ENCODE measurements at places on chromosomes 1 and 21. TPM values are rescaled to one million over a fixed set of nuclear protein-coding genes. Genes with fewer than 3 reads are reported as not detected.

GRCh38 chr1:25020173-25020845 lies 90.2 kb upstream of the RUNX3 start:
- DNase-seq: no peak

- DNase-seq: no peak
Measured at GRCh38 chr1:204997591-204998355, 45.2 kb upstream of the CNTN2 start.

GRCh38 chr1:22229379-22229778 lies 86.5 kb upstream of the WNT4 start:
- DNase-seq: peak; percentile 79

- DNase-seq: no peak
Measured at GRCh38 chr1:245205396-245205795, 50.6 kb downstream of the KIF26B start.

GRCh38 chr21:26591543-26591942 lies 18.5 kb upstream of the CYYR1 start:
- no peak for DNase-seq

DNA sequence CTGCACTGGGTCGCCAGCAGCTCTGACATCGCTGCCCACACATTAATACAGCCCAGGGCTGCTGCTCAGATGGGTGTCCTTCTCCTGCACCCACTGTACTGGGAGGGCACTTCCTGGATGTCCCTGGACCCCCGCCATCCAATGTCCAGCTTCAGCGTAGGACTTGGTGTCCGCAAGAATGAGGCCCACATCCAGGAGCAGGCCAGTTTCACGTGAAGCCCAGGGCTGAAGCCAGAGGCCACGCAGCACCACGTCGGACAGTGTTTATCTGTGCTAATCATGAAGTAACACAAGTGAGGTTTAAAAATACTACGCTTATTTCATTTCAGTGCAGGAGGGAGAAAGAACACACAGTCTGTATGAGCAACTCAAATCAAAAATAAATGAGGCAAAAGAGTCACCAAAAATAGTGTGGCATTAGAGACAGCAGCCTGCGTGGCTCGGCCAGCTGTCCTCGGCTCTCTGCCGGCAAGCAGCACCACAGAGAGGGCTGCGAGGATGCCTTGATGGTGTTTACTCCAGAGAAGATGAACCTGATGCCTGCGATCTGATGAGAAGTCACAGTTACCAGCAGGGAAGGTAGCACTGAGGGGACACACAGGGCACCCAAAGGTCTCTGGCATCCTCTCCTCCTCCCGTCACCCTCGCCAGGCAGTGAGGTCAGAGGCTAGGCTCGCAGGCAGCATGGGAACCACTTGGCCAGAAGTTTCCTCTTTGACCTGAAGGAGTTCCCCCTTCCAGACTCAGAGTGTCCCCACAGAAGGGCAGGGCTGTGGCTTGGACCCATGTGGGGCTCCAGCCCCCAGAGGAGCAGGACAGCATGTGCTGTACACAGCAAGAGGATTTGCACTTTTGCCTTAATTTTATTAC lies 22.1 kb upstream of the NPHP4 start:
- no peak for DNase-seq

DNA sequence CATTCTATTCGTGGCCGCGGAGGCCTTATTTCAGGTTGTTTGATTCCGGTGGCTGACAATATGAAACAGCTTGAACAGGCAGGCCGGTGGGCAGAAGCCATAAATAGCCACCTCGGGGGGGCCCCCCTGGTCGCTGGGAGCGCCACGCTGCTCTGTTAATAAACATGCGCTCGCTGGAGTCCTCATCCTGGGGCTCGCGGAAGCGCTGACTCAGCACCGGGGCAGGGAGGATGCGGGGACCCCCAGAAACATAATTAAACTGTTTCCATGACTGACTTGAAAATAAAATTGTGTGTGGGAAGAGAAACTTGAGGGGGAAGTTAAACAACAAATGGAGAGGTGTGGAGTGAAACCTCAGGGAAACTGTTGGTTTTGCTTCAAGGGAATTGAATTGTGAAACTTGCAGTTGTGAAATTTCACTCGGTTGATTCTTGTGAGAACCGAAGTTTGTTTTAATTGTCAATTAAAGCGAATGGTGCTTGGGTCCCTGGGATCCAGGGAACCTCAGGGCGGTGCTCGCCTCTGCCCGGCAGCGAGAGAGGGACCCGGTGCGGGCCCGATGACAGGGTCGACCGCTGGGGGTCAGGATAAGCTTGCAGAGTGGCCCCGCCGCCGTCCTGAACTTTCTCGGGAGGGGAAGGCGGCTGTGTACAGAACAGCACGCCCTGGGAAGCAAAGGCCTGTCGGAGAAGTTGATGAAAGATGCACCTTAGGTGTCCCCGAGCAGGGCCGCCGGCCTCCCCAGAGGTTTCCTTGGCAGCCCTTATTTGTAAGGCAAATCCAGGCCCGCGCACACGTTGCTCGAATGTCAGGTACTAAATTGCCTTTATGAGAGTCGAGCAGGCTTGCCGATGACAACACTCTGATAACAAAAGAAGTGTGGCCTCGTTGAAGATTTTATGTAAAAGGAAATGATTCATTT lies 176.9 kb upstream of the LMO4 start:
- peak; percentile 71 for DNase-seq

- peak; percentile 96 for DNase-seq
Measured at GRCh38 chr21:35324372-35325220, 275.5 kb upstream of the RUNX1 start.

- peak; percentile 77 for DNase-seq
Measured at GRCh38 chr1:233945573-233945972, 41.1 kb downstream of the SLC35F3 start.

- no peak for DNase-seq
Measured at GRCh38 chr1:40300651-40301050, 16.4 kb downstream of the COL9A2 start.

- peak; percentile 48 for DNase-seq
Measured at GRCh38 chr1:64093941-64094340, 109.5 kb upstream of the UBE2U start.

GRCh38 chr1:2100780-2101108 lies 50.5 kb downstream of the PRKCZ start:
- DNase-seq: no peak

DNA sequence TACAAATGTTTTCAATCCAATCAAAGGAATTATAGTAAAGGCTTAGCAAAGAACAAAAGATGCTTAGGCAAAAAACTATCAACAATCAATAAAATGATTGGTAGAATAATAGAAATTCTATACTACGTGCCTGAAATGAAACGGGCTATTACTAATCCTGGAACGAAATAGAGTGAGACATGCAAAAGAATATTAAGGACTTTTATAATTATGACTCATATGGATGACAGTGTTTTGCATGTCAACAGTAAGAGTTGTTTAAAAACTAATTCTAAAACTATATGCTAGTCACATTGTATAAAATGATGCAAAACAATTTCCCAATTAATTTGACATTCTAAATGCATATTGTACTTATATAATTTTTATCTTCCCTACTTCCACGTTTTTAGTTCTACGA lies 35.6 kb downstream of the LRRIQ3 start:
- no peak for DNase-seq

- peak; percentile 19 for DNase-seq
Measured at GRCh38 chr1:91647061-91647460, 146.4 kb downstream of the CDC7 start.

- DNase-seq: peak; percentile 28
Measured at GRCh38 chr1:180080439-180080838, 74.2 kb upstream of the QSOX1 start.

GRCh38 chr1:23691499-23692307 lies at the start of gene RPL11:
Gene RPL11, plus strand, starts transcription at chr1:23691806. Its CDS starts 18 bp downstream, at chr1:23691824.
- peak; percentile 94 for DNase-seq

DNA sequence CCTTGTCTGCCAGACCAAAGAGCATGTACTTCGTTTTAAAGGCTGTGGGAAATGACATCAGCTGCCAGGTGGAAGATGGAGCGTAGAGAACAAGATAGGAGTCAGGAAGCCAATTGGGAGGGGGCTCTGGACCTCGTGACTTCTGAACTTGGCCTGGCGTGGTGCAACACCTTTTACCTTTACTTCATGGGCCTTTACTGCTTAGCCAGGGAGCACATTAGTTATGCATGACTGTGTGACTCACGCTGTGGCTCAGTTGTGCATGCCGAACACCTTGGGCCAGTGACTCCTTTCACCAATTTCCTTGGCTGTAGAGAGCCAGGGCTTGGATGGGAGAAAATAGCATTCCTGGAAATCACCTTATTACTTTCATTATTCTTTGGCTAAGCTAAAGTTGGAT lies 7.2 kb downstream of the XCL1 start:
- DNase-seq: peak; percentile 65

GRCh38 chr1:99645203-99645602 lies 710 bp upstream of the PALMD start:
- peak; percentile 94 for DNase-seq

DNA sequence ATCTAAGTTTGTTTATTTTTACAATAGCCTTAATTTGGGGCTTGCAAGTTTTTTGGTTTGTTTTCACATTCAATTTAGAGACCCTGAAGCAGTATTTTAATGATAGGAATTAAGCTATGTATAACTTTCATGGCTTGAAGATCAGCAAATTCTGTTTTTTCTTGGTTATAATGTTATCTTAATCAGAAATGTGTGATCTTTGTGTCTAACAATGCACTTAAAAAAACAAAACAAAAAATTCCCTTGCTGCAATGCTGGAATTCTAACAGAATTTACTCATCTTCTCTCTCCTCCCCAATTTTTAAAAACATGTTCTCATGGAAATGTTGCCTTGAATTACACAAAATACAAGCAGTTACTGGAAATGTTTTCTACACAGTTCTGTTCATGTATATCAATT lies 113.1 kb downstream of the OLFML2B start:
- DNase-seq: peak; percentile 29

DNA sequence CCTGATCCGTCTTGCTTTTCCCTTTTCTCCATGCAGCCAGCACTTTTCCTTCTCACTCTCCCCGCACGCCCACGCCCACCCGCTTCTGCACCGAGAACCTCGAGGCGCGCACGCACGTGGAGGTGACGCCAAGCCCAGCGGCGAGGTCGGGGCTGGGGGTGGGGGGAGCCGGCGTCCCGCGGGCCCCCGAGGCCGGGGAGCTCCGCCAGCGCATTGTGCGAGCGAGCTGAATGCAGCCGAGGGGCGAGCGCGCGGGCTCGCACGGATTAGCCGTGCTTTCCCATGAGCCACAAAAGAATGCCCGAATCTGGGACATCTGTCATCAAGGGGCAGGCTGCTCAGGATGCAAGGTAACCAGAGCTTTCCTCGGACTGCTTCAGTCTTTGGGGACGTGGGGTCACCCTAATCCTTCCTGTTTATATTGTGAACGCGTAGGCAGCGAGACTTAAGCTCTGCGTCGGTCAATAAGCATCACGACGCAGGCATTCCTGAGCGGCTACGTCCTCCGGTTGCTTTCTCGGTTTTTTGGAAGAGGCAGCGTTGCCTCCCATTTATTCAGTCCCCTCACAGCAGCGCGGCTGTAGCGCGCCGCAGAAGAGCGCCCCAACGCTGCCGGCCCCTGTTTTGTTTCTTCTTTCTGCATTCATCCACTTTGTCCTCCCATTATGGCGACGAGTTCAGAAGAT lies 67.3 kb upstream of the AKT3 start:
- peak; percentile 87 for DNase-seq

DNA sequence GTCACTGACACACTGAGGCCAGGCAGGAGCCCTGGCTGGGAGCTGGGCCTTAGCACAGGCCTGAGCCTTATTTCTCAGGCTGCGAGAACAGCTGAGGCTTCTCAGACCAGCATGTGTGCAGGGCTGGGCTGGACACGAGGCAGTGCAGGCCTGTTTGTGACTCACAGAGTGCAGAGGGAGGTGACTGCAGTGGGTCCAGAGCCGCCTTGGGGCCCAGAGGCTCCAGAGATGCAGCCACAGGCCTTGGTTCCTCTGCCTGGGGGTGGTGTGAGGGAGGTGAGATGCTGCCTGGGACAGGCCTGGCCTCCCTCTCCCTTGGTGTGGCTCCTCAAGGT lies 61.2 kb upstream of the ETV3 start:
- DNase-seq: no peak

- no peak for DNase-seq
Measured at GRCh38 chr1:40633523-40633922, 32.0 kb downstream of the RIMS3 start.

DNA sequence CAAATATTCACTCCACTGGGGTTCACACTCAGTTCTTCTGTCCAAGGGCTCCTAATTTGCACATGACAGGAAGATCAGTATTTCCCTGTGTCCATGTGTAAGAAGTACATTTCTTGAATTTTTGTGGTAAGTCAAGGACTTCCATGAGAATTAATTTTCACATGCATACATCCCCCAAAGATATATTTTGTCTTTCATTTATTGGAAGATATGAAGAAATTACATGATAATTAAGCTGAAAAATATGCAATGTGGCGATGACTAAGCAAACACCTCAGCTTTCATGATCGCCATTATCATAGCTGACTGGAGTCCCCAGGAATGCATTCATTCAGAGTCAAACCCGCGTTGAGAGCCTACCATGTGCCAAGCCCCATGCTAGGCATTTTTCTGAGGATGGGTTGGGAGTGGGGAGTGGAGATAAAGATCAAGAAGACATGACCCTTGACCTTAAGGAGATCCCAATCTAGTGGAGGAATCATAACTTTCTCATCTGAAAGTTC lies 104.6 kb upstream of the F3 start:
- peak; percentile 93 for DNase-seq

GRCh38 chr1:109213824-109214693 lies at the start of gene SARS1:
Gene SARS1, plus strand, starts transcription at chr1:109213918. Its CDS starts 75 bp downstream, at chr1:109213993.
- peak; percentile 84 for DNase-seq

GRCh38 chr1:154879038-154879421 lies 8.9 kb upstream of the KCNN3 start:
- no peak for DNase-seq

The SNAP47 gene
- total RNA-seq: 53.3 TPM

The CD52 gene
- not detected for total RNA-seq

The FMOD gene
- total RNA-seq: not detected

The APOBEC4 gene
- total RNA-seq: not detected

The MXRA8 gene
- 0.25 TPM for total RNA-seq

The PLA2G2F gene
- total RNA-seq: not detected

The S100A2 gene
- total RNA-seq: 14.4 TPM

The MCOLN2 gene
- 9.6 TPM for total RNA-seq

The LDLRAD2 gene
- not detected for total RNA-seq
